Stimulated activated CD4-positive, alpha-beta T cell treated with anti-CD3 and anti-CD28 coated beads, Interleukin-1b, Interleukin-23, amount 100 ng/mL, for 48 hours (primary cell): ENCODE measurements at places on chromosomes 5 and 9.

- no peak for DNase-seq
Measured at GRCh38 chr5:122691931-122692330, 82.9 kb upstream of the SNX2 start.

DNA sequence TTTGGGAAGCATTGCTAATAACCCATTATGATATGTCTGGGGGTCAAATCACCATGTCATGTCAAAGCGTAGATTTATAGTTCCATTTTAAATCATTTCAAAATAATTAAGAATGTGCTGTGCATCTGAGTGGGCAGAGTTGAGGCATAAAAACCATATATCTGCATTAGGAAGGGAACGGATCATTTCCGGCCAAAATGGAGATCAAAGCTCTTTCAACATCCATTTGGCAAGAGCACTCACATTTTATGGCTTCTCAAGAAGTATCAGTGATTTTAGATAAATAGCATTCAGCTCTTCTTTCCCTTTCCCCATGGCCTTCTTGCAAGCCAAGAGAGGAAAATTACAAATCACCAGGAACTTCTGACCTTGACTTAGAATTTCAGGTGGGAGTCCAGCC is 89.9 kb downstream of the HSPA4 start:
- no peak for DNase-seq

GRCh38 chr5:155103146-155103545 is 89.6 kb downstream of the KIF4B start:
- DNase-seq, result no peak

- no peak for DNase-seq
Measured at GRCh38 chr5:15183520-15183919, 311.9 kb upstream of the ANKH start.

GRCh38 chr9:127780126-127780885 is 1.8 kb upstream of the SH2D3C start:
- no peak for DNase-seq

GRCh38 chr5:64497386-64497785 is 8.4 kb upstream of the RGS7BP start:
- DNase-seq, result no peak

DNA sequence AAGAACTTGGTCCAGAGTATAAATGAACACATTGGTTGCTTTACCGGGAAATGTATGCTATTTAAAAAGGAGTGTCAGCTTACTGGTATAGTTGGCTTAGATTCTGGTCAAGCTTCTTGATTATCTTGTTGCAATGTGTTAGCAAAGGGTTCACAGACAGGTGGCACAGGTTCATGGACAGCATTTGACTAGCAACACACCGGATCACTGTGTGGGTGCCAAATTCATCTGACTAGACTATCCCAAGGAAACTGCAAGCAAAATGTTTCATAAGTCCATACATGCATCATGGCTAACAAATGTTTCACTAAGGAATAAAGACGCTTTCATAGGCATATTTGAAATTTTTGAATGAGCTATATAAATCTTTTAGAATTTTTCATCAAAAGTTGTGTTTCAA is 274.1 kb downstream of the PLK2 start:
- DNase-seq, result no peak

GRCh38 chr5:71651579-71651978 is 64.4 kb downstream of the MCCC2 start:
- DNase-seq, result peak; percentile 52

DNA sequence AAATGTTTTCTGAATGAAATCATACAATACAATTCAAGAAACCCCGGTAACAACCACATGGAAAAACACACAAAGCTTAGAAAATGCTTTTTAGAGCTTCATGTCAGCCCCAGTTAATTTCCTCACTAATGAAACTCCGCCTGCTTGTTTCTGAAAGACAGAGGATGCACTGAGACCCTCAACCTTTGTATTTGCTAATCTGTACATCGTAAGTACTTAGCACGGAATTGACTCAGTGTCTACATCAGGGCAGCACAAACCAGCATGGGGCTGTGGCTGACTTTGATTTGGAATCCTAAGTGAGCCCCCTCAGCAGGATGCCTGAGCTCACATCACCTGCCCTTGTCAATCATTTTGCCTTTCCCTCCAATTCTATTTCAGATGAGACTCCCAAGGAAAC is 499.1 kb upstream of the MPDZ start:
- DNase-seq, result no peak

GRCh38 chr9:98888801-98889421 is 54.8 kb upstream of the COL15A1 start:
- no peak for DNase-seq

DNA sequence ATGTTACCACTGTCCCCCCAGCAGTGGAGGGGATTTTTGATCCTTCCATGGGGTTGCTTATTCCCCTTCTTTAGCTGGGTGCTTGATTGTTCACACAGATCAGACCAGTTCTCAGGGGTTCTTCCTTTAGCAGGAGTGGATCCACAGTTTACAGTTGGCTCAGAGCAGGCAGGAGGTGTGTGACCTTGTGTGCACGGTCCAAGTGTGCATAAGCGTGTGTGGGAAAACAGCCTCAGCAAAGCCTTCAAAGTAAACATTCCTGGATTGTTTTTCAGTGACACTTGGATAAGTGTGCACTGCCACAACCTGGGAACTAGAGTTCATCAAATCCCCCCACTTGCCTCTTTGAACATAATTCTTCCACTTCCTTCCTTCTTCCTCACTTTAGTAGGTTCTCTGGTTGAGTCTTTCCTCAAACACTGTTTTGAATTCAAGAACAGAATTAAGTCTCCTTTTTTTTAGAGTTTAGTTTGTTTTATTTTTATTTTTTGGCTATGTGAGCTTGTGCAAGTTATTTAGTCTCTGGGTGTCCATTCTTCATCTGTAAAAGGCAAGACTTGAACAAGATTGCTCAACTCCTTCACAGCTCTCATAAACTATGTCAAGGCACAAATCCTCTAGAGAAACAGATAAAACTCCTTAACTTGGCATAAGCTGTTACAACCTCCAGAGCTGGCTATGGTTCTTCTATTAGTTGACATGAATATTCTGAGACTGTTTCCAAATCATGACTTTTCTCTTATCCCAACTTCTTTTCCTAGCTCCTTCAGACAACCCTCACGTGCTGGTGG is 78.0 kb downstream of the OSMR start:
- DNase-seq, result no peak

- DNase-seq, result no peak
Measured at GRCh38 chr5:163695830-163696578, 190.6 kb downstream of the MAT2B start.

DNA sequence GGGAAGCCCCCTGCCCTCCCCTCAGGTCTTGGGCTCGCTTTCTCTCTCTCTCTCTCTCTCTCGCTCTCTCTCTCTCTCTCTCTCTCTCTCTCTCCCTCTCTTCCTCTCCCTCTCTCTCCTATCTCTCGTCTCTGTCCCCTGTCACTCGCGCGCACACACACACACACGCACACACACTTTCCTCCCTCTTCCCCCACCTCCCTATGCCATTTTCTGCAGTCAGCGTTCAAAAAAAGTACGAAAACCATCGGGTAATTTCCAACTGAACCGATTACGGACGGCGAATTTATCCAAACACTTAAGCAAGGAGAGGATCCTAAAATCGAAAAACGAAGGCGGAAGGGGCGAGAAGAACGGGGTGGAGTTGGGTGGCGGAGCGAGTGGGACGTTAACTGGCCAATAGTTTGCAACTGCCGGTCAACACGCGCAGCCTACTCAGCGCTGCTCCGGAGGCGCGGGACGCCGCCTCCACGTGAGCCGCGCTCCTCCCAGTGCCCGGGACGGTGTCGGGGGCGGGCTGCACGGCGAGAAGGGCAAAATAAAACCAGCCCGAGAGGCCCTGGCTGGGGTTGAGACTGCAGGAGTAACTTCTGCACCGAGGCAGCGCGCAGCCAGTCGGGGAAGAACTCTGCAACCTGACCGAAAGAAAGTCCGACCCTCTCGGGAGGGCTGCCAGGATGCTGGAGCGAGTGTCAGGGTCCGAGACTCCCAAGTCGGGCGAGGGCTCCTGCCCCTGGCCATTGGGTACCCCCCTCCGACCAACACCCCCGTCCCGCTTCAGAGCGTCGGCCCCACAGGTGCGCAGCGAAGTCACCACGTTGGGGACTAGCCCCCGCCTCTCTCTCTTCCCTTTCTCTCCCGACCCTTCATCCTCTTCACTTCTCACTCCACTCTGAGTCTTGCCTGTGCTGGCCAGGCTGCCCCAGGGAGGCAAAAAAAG is 24.9 kb upstream of the ELAVL2 start:
- DNase-seq, result no peak

DNA sequence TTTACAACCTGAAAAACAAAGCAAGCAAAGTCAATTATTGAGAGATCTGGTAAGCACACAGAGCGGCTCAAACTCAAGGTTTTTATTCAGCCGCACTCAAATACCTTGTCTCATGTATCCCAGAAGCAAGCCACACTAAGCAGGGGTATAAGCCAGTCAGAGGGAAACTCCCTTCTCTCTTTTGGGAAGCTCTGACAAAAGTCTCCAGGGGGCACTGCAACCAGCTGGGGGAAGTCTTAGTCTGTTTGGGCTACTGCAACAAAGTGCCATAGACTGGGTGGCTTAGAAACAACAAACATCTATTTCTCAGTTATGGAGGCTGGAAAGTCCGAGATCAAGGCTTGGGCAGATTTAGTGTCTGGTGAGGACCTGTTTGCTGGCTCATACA is 246.0 kb downstream of the ENC1 start:
- no peak for DNase-seq

DNA sequence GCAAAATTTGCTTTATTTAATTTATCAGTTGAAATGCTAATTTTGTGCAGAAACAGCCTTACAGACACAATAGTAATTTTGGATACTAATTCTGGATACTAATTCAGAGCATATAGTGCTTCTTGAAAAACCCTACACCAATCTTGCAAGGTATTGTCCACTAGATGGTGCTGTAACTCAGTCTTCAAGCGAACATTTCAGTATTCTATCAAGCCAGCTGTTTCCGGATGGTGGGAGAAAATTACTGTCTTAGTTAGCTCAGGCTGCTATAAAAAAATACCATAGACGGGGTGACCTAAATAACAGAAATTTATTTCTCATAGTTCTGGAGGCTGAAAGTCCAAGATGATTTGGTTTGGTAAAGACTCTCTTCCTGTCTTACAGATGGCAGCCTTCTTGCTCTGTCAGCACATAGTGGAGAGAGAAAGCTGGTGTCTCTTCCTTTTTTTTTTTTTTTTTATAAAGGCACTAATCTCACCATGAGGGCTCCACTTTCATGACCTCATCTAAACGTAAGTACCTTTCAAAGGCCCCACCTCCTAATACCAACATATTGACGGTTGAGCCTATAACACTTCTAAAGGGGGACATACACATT is 1306.5 kb upstream of the CDH9 start:
- DNase-seq, result no peak

GRCh38 chr5:119789406-119790117 is 160.2 kb downstream of the FAM170A start:
- no peak for DNase-seq

DNA sequence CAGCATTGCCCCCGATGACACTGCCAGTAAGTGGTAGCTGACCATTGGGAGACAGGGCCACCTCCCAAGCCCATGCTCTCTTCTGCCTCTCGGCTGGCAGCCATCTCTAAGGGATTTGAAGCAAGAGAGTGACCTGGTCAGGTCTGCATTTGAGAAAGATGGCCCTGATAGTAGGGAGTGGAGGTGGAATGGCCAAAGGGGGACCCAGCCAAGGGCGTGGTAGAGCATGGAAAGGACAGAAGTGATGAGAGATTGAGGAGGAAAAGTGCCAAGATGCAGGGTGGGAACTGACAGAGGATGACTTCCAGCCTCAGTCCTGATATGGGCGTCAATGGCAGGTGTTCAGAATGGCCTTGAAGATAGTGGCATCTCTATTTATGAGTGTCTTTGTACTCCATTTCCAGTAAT is 9.0 kb downstream of the ABL1 start:
- no peak for DNase-seq

GRCh38 chr5:110908848-110909247 is 162.7 kb upstream of the TSLP start:
- no peak for DNase-seq

GRCh38 chr5:123223921-123224320 is 134.9 kb downstream of the PRDM6 start:
- DNase-seq, result no peak

- peak; percentile 82 for DNase-seq
Measured at GRCh38 chr9:91033797-91034196, 232.2 kb downstream of the SYK start.

GRCh38 chr5:31443572-31443971 is 88.3 kb downstream of the DROSHA start:
- no peak for DNase-seq

DNA sequence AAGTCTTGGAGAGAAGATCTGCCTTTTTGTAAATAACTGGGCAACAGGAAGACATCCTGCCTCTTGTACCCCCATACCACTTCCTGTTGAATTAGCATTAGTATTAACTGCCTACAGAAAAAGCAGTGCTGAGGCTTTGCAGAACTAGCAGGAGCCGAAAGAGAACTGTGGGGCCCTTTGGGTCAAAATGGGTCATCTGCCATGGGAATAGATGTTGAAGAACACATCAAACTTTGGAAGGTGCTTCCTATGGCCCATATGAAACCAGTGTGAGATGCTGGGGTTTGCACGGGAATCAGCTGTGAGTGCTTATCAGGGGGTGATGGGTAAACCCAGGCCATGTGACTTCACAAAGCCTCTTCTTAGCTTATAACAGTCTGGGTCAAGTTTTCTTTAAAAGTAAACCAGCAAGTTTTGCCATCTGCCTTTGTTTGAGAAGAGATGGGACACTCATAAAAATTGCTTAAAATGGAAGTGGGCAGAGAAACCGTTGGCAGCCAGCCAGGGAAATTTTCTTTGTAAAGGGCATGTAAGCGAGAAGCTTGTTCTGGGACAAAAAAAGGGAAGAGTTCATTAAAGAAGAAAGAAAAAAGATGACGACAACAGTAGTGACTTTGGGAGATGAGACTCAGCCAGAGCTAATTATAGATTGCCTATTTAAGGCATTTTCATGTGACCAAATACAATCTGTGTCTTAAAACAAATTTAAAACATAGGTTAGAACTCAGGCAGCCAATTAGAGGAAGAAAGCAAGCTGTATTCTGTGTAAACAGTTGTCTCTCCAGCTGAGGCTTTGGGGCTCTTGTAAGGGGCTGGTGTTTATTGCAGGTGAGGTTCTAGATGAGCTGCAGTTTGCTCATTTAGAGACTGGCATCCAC is 4.4 kb downstream of the SLC25A25 start:
- DNase-seq, result peak; percentile 35

DNA sequence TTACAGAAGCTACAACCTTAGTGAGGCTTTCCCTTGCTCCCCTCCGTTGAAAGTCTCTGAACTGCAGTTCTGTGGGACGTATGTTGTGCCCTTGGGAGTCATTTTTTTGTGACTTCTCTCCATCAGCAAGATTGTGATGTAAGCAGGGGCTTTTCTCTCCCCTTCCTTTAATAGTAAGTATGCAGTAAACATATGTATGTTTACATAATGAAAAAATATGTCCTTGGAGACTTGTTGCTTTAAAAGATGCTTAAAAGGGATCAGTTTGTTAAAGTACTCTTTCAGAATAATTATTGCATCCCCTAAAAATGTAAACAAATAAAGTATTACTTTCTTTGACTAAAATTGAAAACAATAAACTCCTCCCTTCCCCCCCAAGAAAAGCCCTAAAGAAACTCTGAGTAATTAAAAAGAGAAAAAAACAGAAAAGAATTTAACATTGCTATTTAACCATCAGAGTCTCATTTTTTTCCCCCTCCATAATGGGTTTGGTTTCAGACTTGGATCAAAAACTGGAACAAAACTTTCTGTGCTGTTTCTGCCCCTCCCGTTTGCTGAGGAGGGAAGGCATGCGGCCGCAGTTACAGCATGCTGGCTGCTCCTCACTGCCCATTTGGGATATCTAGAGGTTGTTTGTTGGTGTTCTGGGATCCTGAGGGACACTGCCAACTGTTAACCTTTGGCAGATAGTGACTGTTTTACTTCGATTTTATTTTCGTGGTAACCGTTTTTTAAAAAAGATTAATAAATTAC is 40.2 kb downstream of the TRIO start:
- DNase-seq, result no peak
